ENCODE measurements at places on chromosomes 3 and 15.

- no peak for DNase-seq
These were observed 57.2 kb downstream of the XXYLT1 start for GRCh38 chr3:195213639-195214315.

DNA sequence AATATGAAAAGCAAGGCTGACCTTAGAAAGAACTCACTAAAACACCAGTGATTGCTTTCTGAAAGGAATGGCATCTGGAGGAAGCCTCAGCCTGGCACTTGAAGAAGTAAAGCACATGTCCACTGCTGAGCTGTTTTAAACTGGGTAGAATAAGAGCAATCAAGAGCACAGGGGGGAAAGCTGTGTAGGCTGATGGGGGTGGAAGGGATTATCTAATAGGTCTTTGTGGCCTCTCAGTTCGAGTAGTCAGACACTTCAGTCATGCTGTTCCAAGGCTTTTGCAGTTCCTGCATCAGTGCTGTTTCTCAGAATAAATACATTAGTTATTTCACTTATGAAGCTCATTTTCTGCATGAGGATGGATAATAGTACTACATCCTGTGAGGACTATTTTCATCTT is 22.6 kb downstream of the CCDC191 start:
- DNase-seq: no peak

DNA sequence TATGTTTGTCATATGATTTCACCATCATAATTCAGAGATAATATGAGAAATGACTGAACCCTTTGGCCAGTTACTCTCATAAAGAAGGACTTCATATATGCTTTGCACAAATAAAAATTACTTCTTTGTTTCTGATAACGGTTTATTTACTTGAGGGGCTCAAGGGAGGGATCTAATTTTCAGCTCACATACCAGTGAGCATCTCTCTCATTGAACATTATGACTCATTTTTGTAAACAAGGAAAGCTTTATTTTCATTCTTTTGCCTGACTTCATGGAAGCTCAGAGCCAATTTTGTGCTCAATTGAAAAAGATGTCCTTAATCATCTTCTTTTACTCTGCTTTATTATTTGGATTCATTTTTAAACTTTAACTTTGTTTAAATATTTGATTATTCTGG is 5.8 kb downstream of the NLGN1 start:
- DNase-seq: no peak

GRCh38 chr3:97264180-97264579 is 449.8 kb downstream of the EPHA6 start:
- DNase-seq: no peak

- no peak for DNase-seq
These were observed 17.9 kb upstream of the CNOT10 start for GRCh38 chr3:32667072-32667582.

GRCh38 chr3:180870008-180870699 is 42.3 kb upstream of the FXR1 start:
- no peak for DNase-seq

GRCh38 chr15:61518191-61518950 is 289.3 kb upstream of the RORA start:
- DNase-seq: no peak

- no peak for DNase-seq
These were observed 3.6 kb downstream of the PLA2G4D start for GRCh38 chr15:42090781-42091180.

DNA sequence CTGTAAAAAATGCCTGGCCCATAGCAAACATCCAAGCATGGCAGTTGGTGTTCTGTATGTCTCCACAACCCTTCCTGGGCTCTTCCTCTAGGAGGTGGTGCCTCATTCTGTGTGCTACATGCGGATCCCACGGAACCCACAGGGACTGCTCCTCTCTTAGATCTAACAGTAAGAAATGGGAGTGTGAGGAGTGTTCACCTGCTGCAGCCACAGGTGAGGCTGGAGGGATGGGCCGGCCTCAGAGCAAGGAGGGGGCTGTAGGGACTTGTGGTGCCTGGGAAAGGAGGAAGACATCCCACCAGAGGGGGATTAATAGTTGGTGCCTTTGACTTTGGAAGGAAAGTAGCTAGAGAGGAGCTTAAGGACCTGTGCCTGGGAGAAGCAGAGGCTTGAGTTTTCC is 22.2 kb downstream of the SEMA3G start:
- DNase-seq: no peak

DNA sequence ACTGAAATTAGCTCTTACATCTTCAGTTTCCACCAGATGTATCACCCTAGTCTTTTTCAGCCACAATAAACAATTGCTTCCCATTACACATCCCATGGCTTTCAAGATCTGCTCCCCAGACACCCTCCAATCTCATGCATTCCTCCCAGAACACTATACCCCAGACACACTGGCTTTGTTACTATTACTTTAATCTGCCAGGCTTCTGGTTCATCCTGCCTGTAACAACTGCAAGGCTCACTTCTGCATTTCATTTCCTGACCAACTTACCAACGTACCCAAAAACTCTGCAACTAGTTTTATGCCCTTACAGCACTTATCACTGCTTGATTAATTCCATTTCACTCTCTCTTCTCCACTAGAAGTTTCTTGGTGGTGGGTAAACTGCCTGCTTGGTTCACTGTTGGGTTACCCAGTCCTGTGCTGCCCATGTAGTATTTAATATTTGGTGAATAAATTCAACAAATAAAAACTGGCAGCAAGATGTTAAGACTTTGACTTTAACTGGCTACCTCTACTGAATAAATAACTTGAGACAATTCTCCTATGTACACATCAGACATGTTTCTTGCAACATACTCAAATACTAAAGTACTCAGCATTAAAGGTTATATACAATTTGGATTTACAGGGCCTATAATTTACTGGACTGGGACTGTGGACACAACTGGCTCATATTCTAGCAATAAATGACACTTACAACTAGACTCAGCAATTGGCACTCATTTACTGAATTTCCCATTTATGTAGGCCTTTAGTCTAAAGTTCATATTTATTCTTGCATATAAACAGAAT is 2.7 kb downstream of the RPL22L1 start:
- DNase-seq: no peak

GRCh38 chr15:80989081-80989517 is 520 bp downstream of the MESD start:
- no peak for DNase-seq

- DNase-seq: no peak
These were observed 9.4 kb downstream of the FAM81A start for GRCh38 chr15:59447367-59447766.

- DNase-seq: no peak
These were observed 94.2 kb downstream of the CGNL1 start for GRCh38 chr15:57470543-57470942.

DNA sequence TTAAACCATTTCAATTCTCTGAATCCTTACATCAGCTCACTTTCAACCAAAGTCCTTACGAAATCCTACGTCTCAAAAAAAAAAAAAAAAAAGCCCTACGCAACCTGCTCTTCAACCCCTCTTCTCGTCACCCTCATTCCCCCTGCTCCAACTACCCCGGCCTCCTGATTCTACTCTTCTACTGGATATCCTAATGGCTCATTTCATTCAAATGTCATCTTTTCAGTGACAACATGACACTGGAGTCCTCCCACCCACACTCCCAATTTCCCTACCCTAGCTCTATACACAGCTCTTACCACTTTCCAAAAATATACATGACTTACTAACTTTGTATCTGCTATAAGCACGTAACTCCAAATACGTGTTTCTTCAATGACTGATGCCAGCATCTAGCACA is 11.5 kb downstream of the UBP1 start:
- DNase-seq: no peak

- no peak for DNase-seq
These were observed 317.3 kb upstream of the NAALADL2 start for GRCh38 chr3:174541708-174542315.

DNA sequence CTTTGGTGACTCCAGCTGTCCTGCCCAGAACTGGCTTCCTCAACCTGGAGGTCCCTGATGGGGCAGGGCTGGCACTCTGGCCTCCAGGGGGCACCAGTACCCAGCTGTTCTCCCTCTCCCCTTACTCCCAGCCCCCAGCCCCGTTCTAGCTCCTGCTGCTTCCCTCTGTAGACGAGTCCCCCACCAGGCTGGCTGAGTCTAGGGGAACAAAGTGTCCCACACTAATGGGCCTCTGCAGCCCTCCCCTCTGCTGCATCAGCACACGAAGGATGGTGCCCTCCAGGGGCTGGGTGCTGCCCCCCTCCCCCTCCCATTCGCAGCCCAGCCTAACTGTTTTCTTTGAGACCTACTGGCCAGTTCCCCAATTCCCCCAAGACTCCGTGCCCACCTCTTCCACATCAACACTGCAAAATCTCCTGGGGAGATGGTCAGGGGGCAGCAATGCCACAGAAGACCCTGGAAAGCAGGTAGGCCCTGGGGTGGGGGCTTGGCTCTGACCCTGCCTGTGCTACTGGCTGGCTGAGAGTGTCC is 4.2 kb downstream of the RHCG start:
- no peak for DNase-seq

GRCh38 chr3:185280572-185281365 is 26.9 kb upstream of the EHHADH start:
- peak; percentile 34 for DNase-seq

DNA sequence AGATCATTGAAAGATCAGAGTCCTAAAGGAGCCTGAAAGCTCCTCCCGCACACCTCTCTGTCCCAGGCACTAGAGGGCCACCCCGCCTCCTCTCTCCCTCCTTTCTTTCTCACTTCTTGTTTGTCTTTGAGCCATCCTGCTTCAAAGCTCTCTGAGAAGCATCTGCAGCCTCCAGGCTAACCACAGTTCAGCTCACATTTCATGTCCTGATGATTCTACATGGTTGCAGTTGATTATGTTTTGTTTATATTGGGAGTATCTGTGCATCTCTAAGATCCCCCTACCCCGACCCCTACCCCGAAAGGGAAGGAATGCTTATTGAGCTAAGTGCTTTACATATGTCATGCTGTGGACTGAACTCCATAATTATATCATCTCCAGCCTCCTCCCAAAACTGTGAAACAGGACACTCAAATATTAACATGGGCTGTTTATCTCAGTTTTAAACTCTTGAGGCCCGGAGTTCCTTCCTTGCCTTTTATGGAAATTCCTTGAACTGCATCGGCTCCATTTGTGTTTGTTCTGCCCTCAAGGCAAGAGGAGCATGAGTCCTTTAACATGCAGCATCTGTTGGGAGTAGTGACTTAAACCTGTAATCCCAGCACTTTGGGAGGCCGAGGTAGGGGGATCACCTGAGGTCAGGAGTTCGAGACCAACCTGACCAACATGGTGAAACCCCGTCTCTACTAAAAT is 30.9 kb downstream of the MGLL start:
- DNase-seq: no peak

GRCh38 chr3:64717872-64718613 is 30.2 kb upstream of the ADAMTS9 start:
- DNase-seq: no peak

- DNase-seq: no peak
These were observed 108.7 kb upstream of the ALDH1A3 start for GRCh38 chr15:100770661-100771584.

GRCh38 chr3:192880313-192880712 is 37.3 kb downstream of the MB21D2 start:
- DNase-seq: no peak

- no peak for DNase-seq
These were observed 292.7 kb upstream of the PROK2 start for GRCh38 chr3:72077473-72078259.

DNA sequence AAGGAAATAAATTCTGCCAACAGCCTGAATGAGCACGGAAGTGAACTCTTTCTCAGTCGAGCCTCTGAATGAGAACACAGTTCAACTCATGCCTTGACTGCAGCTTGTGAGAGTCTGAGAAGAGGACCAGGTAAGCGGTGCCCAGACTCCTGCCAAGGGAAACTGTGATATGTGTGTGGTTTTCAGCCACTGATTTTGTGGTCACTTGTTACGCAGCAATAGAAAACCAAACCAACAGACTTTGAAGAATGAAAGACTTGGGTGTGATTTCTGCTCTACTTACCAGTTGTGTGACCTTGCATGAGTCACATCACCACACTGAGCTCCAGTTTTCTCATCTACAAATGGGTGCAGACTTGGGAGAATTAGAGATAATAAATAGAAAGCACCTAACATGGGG is 30.6 kb upstream of the FAM107A start:
- DNase-seq: no peak

- no peak for DNase-seq
These were observed 74.1 kb downstream of the ZNF280D start for GRCh38 chr15:56659197-56659596.

DNA sequence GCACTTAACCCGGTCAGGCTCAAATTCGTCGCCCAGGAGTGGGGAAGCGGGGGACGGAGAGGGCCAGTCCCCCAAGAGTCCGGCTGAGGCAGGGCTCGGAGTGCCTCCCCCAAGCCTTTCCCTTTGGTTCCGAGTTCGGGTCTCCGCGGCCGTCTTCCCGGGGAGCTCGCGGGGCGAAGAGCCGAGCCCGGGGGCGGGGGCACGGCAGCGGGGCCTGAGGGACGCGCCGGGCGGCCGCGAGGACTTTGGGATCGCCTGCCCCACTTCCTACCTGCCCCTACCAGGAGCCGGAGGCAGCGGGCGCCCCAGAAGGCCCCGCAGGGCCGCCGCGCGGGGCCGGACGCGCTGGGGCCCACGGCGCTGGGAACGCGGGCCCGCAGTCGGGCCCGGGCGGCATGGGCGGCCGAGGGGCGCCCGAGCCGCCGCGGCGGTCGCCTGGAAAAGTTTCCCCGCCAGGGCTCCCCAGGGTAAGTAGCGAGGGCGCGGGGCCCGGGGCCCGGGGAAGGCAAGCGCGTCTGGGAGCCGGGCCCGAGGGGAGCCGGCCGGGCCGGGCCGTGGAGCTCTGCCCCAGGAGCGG is 2.8 kb downstream of the FURIN start:
- no peak for DNase-seq

- DNase-seq: no peak
These were observed 751.9 kb downstream of the ROBO1 start for GRCh38 chr3:79015854-79016253.

- DNase-seq: no peak
These were observed 12.7 kb upstream of the TOPBP1 start for GRCh38 chr3:133674290-133674919.

DNA sequence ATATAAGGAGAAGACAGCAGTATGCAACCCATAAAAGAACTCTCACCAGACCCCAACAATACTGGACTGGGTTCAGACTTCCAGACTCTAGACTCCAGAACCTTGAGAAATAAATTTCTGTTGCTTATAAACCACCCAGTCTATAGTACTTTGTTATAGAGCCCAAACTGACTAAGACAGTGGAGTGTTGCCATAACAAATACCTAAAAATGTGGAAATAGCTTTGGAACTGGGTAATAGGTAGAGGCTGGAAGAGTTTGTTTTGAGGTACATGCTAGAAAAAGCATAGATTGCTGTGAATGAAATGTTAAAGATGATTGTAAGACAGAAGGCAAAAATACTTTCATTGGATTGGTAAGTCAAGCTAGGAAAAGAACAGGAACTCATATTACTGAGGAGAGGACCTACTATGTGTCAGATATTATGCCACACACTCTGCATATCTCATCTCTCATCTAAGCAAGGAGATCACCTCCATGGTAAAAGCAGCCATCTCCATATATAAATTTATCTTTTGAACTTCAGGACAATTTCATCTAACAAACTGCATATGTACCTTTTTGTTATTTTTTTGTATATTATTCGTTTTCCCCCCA is 67.4 kb upstream of the FNDC3B start:
- no peak for DNase-seq

Data from NCI-H510A (cell line).